ENCODE measurements at places on chromosomes 5 and 9. TPM values are rescaled to one million over a fixed set of nuclear protein-coding genes. Genes with fewer than 3 reads are reported as not detected.

DNA sequence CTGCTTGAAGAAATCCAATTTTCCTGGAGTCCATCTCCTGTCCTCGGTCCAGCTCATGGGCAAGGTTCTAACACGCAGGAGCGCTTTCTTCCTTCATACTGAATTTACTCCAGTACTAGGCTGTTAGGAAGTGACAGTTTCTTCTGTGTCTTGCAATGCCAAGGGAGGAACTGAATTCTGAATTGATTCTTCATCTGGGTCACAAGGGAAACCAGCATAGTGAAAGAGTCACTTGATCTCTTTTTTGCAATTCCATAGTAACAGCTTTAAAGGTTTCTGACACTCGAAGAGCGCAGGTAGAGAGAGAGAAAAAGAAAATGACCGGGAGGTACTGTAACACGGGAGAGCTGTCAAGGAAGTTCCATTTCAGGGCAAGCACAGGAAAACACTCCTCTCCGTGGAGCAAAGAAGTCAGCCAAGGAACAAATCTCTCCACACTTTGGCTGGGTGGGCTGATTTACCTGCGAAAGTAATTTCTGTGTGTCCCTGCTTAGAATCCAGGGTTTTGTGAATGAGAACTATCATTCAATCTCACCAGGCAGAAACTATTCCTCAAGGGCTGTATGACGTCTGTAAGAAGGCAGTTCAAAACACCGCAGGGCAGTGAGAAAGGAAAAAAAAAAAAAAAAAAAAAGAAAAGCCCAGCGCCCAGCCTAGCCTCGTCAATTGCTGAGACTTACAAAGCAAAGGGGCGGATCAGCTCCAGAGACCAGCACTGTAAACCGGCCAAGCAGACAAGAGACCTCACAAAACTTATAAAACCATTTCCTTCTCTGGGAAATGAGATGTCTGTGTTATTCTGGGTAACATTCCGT lies 617.8 kb downstream of the PDE4D start:
- no peak for DNase-seq

DNA sequence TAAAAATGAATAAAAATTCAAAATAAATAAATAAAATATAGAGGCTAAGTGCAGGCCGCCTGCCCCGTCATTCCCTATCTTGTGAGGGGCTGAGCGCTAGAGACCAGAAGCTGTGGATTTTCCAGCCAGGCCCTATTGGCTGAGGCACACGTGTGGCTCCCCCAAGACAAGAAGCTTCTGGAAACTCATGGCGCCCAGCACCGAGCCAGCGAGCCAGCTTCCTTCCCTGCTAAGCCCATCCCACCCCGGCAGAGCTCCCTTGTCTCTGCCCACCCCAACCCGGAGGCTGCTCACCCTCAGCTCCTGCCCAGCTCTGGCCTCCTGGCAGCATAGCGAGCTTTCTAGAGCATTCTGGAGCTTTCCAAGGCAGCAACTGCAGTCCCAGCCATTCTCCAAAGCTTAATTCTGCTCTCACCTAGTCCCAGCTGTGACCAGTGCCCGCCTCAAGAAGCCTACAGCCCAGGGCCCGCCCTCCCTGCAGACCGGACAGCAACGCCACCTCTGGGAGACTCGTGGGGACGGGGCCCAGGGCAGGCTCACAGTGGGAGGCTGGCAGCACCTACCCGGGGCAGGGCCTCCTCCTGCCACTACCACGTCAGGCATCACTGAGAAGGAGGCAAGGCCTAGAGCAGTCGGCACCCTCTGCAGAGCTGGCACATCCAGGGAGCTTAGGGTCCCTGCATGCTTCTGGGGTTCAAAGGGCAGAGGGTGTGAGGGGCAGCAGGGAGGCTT lies 23.2 kb upstream of the TMEM250 start:
- no peak for DNase-seq

EXOSC2 gene
- 20.2 TPM for total RNA-seq

DNA sequence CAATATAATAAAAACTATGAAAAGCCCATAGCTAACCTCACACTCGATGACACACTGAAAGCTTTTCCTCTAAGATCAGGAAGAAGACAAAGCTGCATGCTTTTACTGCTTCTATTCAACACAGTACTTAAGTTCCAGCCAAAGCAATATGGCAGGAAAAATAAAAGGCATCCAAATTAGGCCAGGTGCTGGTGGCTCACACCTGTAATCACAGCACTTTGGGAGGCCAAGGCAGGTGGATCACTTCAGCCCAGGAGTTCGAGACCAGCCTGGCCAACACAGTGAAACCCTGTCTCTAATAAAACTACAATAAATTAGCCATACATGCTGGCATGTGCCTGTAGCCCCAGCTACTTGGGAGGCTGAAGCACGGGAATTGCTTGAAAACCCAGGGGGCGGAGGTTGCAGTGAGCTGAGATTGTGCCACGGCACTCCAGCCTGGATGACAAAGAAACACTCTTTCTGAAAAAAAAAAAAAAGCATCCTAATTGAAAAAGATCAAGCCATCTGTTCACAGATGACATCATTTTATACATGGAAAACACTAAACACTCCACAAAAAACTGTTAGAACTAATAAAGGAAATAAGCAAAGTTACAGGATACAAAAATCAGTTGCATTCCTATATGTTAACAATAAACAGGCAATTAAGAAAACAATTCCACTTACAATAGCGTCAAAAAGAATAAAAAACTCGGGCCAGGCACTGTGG lies 17.9 kb downstream of the ZFR start:
- no peak for DNase-seq

DNA sequence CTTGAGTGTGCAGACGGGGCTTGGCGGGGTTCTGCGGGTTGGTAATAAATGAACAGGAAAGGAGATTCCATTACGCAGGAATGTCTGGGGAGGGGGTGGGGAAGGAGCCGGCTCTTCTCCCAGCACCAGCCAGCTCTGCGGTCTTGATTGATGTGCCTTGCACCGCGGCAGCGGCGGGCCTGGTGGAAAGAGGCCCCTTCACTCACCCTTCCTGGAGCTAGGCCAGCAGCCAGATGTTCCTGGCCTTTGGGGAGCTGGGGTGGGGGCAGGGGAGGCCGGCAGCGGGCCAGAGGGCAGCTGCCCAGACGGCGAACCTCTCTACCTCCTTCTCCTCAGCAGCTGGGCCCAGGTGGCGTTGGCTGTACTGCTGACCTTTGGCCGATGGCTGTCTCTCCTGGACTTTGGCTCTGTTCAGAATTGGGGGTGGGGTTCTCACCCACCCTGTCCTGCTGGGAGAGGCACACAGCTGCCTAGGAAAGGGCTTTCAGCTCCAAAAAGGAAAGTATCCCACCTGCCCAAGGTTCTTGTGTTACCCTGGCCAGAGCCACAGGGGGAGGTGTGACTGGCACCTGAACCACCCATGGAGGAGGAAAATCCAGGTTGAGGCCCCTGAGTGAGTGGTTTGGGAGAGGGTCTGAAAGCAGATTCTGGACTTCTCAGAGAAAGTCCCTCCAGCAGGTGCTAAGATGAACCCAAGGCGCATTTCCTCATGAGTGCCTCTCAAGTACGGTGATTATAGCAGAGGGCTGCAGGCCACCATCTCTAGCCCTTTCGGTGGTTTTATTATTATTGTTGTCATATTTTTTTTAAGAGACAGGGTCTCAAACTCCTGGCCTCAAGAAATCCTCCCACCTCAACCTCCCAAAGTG lies 58.0 kb upstream of the SYNPO start:
- no peak for DNase-seq

ARID3C gene
- total RNA-seq: not detected

GRCh38 chr5:178324481-178325310 lies 92.1 kb upstream of the PHYKPL start:
- peak; percentile 20 for DNase-seq

GRCh38 chr5:172439785-172440477 lies 14.4 kb downstream of the SH3PXD2B start:
- peak; percentile 79 for DNase-seq

DNA sequence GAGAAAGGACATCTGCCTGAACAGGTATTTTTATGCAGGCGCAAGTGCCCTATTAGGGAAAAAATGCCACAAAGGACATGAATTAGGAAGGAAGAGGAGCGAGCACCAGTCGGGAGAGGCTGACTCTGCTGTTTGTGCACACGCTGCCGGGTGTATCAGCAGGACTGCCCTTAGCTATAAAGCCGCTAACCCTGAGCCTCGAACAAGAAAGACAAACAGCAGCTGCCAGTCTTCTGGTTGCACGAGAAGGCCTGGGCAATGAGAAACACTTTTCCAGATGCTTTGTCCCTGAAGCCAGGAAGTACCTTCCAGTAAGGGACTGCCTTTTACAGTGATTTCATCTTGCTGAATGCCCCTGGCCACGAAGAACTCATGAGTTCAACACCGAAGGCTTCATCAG lies 12.6 kb downstream of the QSOX2 start:
- no peak for DNase-seq

GRCh38 chr5:179497636-179498340 lies 52.6 kb upstream of the RUFY1 start:
- no peak for DNase-seq

IL9 gene
- total RNA-seq: not detected

DNA sequence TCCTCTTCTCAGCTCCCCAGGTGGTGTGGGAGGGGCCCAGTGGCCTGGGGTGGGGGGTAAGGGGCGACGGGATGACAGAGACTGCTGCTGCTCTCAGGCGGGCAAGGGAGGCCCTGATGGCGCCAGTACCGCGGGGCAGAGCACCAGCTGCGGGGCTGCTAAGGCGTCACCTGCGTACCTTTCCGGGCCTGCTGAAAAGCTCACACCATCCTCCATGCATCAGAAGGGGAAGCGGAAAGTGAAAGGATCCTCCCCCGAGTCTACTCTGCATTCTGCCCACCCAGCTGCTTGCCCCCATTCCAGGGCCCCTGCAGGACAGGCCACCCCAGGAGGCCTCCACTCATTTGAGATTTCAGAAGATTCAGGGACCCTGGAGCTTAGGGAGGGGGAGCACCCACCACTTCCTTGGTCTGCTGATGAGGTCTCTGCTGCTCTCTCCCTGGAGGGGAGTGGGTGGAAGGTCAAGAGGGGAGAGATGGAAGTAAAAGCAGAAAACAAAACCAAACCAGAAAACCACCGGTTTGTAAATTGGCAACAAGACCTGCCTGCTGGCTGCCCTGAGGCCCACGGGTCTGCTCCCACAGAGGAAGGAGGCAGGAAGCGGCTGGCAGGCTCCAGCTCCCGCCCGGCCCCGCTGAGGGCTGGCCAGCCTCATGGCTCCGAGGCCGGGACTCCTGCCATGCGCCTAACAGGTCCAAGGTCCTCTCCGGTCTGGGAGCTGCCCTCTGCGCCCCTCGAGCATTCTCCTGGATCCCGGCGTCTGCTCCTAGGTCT lies 33.6 kb downstream of the PRRT1B start:
- DNase-seq: peak; percentile 71

- no peak for DNase-seq
Observed at GRCh38 chr5:78447775-78448424, 87.5 kb downstream of the SCAMP1 start.

SLC9A3 gene
- total RNA-seq: 0.93 TPM

All from aorta (tissue), 5 donors.